NCI-H187 treated with DMSO at 0.1 percent for 48 hours (cell line): ENCODE measurements at places on chromosomes 2 and 18.

- DNase-seq = no peak
Observed at GRCh38 chr2:40394597-40394996, 57.3 kb downstream of the SLC8A1 start.

GRCh38 chr2:237434866-237435311, 20.9 kb upstream of the COL6A3 start:
- DNase-seq = no peak

DNA sequence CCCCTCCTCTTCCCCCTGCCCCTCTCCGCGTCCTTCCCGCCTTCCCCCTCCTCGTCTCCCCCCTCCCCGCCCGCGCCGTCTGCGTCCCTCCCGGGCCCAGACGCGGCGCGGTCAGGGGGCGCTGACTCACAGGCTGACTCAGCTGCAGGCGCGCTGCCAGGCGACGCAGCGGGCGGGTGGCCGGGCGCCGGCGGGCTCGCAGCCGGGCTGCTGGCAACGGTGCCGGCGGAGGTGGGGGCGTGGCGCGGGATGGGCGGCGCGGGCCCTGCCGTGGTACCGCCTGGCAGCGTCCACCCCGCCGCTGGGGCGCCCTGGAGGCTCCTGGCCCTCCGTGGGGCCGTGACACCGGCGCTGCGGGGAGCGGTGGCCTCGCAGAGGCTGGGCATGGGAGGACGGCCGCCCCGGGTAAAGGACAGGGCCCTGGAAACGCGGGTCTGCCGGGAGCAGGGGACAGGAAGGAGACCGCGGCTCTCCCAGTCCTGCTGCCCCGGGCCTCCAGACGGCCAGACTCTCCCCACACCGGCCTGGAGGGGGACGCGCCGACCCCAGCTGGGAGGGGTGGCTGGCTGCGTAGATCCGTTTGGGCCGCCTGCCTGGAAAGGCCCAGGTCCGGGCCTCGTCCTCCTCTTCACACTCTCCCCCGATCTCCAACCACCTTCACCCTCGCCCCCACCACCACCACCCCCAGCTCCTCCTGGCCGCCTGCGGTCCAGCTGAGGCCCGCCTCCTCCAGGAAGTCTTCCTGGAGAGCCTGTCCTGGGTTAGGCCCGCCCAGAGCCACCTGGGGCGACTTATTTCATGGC, 10.0 kb upstream of the PROC start:
- DNase-seq = no peak

DNA sequence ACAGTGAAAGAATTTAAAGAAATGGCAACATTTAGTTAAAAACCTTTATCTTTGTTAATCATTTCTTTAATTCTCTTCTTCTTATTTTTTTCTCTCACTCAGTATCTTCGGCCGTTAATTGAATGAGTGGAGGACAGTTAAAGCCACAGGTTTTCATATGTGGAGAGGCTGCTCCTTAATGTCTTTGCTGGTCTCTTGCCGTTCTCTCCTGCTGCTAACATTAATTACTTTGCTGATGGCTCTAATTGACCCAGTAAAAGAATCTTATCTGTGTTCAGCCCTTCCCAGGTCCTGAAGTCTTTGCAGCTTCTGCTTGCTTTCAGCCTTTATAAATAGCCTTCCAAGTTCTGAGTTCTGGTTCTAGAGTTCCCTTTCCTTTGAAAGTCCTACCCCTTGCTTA, 77.1 kb downstream of the ADAM23 start:
- no peak for DNase-seq

DNA sequence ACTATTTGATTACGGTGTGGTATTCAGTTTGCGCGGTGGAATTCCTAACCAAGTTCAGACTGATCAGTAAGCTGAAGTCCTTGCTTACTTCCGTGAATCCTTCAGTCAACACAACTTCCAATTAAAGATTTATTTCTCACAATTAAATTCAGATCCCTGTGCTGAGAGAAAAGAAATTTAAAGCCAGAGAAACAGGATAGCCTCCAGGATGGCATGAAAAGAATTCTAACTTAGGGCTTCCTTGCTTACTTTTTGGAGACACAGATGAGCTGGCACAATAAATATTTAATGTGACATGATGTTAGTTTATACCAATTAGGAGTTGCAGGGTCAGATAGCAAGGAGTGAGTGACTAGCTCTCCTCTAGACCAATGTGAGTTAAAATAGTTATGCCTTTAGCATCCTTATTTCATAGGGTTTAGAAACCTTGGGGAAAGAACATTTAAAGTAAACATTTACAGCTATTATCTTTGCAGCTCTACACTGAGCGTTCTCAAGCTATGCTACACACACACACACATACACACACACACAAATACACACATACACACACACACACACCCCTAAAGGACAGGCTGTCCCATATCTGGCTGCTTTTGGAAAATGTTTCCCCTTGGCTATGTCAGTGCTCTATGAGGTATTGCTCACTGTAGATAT, 151.0 kb downstream of the TRIB2 start:
- DNase-seq = no peak
